ENCODE measurements at places on chromosomes 13 and 19.

DNA sequence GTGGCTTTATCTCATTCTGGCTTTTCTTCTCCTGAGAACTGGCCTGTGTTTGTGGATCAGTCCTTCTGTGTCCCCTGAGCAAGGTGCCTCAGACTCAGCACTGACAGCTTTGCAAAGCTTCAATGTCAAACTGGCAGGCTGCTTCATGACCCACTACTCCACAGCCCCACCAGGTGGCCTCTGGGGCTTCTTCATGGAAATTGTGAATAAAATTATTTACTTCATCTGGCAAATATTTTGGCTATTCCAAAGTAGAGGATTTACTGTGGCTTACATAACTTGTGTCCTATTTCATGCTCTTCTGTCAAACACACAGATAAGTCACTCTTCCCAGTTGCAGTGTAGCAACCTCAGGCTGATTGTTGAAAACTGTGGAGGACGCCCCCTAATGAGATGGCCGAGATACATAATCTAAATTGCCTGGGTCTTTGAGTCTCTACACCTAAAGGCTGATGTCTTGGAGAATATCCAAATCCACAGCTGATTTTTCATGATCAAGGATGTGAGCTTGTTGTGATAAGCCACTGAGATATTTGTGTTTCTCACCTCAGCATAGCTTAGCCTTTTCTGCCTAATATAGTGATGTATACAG, 721.9 kb upstream of the SLC10A2 start:
- no peak for DNase-seq

GRCh38 chr19:43664018-43664417, 6.0 kb downstream of the PLAUR start:
- no peak for DNase-seq

- no peak for DNase-seq
Measured at GRCh38 chr13:26469602-26470001, 87.9 kb upstream of the WASF3 start.

DNA sequence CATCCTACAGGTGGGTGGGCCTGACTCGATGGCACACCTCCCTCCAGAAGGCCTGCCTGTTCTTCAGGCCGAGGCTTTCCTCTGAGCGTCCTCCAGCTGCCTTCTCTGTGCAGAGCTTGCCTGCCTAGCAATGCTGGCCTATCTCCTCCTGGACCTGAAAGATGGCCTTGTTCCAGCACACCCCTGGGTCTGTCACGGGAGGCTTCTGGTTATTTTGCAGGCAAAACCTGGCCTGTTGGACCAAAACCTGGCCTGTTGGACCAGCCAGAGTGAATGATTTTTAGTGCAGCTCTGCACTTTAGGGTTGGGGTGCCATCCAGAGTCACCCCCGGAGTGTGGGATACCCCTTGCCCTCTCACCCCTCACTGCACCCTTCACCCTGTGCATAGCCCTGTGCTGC, 128.4 kb downstream of the KATNAL1 start:
- no peak for DNase-seq

- DNase-seq: no peak
Measured at GRCh38 chr13:103862525-103862924, 796.3 kb upstream of the SLC10A2 start.

DNA sequence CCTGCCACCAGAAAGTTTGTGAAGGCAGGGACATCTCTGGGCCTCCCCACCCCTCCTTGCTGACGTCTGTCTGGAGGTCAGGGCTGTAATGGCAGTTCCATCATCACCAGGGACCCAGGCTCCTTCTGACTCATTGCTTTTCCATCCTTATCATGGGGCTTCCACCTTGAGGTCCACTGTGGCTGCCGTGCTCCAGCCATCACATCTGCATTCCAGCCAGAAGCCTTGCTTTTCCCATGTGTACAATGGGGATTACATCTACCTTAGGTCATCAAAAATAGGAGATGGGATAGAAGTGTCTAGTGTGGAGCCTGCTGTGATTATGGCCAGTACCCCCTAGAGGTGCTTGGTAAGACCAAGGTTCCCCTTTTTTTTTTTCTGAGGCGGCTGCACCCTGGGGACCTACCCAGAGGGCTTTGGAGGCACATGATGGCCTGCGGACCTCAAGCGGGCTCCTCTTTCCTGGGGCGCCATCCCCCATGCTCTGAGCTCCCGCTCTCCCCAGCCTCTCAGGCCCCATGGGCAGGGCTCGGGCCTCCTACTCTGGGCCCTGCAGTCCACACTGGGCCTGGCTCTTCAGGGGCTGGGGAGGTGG, 13.4 kb upstream of the RANBP3 start:
- no peak for DNase-seq

DNA sequence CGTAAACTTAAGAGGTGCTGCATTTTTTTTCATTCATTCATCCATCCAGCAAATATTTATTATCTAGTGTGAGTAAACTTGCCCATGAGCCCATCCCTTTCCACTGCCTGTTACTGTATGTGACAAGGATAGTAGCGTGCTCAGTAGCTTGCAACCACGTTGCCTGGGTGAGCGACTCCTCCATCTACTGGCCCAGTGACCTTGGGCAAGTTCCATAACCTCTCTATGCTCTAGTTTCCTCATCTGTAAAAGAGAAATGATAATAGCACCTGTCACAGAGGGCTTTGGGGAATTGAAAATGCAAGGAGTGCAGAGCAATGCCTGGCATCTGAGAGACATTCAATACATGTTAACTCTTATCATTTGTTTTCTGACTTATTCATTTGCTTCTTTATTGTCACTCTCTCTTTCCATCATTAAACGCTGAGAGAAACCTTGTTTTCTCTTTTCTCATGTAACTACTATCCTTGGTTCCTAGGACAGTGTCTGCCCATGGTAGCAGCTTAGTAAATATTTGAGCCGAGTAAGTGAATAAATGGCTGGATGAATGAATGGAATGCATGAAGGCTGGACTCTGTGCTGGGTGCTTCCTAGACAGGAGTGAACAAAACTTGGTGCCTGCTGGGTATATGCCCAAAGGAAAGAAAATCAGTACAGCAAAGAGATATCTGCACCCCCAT, 19.9 kb downstream of the LRCH1 start:
- DNase-seq: no peak

- no peak for DNase-seq
Measured at GRCh38 chr13:31011193-31011860, 78.9 kb downstream of the TEX26 start.

DNA sequence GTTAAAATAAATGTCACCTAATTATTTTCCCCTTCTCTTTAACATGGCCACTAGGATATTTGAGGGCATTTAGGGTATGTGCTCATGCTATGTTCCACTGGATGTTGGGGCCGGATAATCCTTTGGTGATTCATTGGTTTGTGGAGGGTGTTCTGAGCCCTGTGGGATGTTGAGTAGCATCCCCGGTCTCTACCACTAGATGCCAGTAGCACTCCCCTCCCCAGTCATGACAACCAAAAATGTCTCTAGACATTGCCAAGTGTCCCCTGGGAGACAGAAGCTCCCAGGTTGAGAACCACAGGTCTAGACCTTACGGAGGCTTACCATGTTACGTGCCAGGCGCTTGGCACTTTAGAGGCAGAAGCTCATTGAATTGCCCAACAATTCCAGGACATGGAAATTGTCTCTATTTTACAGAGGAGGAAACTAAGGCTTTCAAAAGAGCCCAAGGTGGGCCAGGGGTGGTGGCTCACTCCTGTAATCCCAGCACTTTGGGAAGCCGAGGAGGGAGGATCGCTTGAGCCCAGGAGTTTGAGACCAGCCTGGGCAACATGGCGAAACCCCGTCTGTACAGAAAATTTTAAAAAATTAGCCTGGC, 14.1 kb downstream of the SHANK1 start:
- DNase-seq: peak; percentile 68

DNA sequence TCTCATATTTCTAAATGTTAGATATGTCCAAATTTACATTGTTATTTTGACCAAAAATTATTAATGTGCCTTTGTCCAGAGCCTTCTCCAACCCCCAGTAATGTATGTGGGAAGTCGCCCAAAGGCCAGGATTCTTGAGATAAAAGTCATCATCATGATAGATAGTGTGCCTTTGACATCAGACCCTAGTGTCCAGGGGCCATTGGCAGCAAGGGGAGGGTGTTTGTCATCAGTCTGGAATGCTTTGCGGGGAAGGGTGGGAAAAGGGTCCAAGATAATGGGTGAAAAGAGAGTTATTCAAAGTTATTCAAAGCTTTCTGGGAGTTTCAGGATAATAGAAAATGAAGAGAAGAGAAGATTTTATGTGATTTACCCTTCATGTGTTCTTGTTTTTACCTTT, 909.5 kb upstream of the GPC6 start:
- DNase-seq: no peak

DNA sequence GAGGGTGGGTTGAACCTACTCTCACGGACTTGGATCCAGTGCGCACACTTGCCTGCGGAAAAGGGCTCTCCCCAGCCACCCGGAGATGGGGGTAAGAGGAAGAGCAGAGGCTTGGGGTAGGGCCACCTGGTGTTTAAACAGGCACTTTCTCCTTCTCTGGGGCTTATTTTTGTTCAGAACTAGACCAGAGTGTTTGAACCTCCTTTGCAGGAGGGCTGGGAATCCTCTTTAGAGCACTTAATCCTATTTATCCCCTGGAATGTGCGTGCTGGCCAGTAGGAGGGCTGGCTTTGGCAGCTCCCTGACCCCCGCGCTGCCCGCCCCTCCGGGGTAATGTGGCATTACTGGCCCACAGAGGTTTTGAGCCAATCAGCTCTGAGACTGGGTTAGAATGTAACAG, 2.0 kb downstream of the RGS9BP start:
- DNase-seq: no peak

DNA sequence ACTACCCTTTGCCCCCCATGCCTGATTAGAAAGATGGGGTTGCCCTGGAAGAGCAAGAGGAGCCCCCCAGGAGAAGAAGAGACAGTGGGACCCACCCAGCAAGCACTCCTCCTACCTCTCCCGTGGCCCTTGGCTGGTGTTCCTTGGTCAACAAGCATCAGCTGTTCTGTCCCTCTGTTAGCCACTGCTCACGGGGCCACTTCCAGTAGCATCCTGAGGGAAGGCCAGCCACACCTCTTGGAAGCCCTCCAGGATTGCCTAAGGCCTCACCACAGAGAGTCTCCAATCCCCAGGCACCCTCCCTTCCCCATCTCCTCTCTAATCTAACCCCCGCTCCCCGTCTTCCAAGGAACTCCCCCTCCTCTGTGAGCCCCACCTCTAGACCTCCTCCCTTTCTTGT, 15.1 kb upstream of the DPP9 start:
- DNase-seq: no peak

DNA sequence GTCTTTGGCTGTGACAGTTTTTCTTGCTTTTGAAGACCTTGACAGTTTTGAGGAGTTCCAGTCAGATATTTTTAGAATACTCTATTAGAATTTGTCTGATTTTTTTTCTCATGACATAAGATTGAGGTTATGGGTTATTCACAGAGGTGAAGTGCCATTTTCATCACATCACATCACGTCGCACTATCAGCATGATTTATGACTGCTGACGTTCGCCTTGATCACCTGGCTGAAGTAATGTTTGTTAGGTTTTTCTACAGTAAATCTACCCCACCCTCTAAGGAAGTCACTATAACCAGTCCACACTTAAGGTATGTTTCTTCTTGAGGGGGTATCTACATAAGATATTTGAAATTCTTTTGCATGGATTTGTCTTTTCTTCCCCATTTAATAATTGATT, 169.7 kb downstream of the NDFIP2 start:
- no peak for DNase-seq

DNA sequence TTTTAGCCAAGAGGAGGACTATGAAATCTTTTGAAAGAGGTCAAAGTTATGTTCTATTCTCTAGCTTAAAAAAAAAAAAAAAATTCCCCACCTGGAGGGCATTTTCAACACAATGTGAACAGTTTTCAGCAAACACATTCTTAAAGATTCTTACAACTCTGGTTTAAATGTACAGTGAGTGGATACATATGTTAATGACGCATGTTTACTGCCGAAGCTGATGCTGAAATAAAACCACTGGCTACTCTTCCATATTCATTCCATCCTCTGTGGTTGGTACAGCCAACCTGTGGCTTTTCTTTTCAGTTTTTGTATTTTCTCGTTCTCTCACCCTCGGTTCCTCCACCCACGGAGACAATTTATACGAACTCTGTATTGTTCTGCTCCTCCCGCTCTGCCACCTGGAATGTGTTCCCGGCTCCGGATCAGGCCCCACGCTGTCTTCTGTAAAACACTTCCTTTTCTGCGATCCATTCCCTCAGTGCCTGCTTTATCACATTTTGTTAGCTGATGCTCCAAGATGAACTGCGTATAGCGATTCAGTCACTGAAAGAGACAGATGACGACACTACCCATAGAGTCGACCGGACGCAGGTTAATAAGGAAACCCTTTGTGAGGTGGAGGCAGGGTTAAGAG, 466.4 kb upstream of the ARGLU1 start:
- DNase-seq: no peak
